ENCODE measurements at places on chromosomes 3 and 15. TPM values are rescaled to one million over a fixed set of nuclear protein-coding genes. Genes with fewer than 3 reads are reported as not detected.
A peak's percentile ranks its signal among the peaks of the same experiment; 100 is the strongest.

DNA sequence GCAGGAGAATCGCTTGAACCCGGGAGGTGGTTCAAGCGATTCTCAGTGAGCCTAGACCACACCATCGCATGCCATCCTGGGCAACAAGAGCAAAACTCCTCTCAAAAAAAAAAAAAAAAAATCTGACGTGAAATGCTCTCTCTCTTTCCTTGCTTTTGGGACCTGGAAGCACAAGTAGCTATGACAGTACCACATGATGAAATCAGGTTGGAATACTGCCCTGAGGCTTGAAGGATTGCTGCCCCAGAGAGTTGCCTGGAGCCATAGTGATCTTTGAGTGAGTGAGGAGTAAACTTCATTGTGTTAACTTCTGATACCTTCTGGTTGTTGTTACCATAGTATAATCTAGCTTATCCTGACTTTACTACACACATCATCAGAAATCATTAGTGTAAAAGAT lies 23.3 kb downstream of the AKAP13 start:
- H3K4me3 ChIP-seq: no peak overlapping the region
- peaks cover 37% of the 10 kb centered on the region for H3K4me1 ChIP-seq

The TTC21A gene
- total RNA-seq: 5.2 TPM

The TGM4 gene
- not detected for total RNA-seq

DNA sequence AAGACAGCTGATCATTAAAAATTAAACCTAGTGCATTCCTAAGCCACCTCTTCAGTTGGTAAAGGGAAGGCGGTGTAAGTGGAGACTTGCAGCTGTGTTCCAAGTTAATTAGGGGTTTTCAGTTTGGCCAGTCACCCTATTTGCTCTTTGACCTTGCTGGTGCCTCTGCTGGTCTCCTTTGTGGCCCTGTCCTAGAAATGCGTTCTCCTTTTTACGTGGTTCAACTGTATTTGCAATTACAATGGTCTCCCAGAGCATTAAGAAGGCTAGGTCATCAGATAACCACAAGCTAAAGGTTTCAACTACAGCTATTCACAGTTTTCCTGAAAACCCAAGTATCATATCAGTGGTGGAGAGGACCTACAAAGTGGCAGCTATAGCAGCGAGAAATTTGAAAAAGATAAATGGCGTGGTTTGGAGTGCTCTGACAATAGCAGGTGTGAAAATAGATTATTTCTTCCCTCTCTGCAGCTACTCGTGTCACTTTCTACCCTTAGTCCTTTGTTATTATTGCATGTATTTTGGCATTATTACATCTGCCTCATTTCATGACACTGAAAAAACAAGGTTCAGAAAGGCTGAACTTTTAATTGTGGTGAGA lies 203.5 kb upstream of the TBC1D5 start:
- H3K36me3 ChIP-seq: no peaks in the 10 kb centered on the region
- no peaks in the 10 kb centered on the region for H3K27me3 ChIP-seq
- no peak for DNase-seq
- H3K4me3 ChIP-seq: no peak overlapping the region
- H3K27ac ChIP-seq: no peak overlapping the region
- H3K4me1 ChIP-seq: no peaks in the 10 kb centered on the region

DNA sequence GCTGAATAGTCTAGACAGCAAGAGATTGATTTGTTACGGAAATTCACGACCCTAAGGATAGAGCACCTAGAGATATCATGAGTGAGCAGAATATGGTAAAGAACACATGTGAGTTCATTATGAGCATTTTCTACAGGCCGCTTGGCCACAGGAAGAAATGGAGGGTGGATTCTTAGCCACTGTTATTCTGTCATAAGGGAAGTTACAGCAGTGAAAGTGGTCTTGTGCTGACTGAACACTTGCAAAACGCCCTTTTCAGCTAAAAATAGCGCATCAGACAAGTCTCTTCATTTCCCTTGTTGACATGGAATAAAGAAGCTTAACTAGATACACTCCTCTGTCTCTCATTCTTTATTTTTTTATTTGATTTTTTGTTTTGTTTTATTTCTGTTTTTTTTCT lies 19.8 kb downstream of the DGKG start:
- no peaks in the 10 kb centered on the region for H3K27me3 ChIP-seq
- H3K36me3 ChIP-seq: no peaks in the 10 kb centered on the region

DNA sequence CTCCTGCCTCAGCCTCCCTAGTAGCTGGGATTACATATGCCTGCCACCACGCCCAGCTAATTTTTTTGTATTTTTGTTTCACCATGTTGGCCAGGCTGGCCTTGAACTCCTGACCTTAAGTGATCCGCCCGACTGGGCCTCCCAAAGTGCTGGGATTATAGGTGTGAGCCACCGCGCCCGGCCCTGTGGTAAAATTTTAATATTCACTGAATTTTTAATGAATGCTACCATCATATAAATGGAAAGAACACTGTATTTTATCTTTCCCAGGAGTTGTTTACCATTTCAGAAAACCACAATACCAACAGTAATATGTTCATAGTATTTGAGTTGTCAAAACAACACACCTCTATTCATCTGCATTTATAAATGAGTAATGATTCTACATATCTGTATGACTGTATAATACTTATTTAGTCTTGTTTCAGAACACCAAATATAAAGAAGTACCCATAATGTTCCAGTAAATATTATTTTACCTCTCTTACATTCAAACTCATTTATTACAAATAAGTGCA lies 16.2 kb upstream of the MAGEF1 start:
- H3K36me3 ChIP-seq: no peaks in the 10 kb centered on the region
- H3K4me3 ChIP-seq: no peak overlapping the region
- no peaks in the 10 kb centered on the region for H3K27me3 ChIP-seq
- H3K27ac ChIP-seq: no peak overlapping the region
- H3K4me1 ChIP-seq: no peaks in the 10 kb centered on the region

GRCh38 chr15:31974855-31975829 lies 55.2 kb upstream of the CHRNA7 start:
- no peak for DNase-seq
- no peak overlapping the region for H3K27ac ChIP-seq
- no peaks in the 10 kb centered on the region for H3K36me3 ChIP-seq
- peak overlapping the region; percentile 8 for H3K4me3 ChIP-seq

DNA sequence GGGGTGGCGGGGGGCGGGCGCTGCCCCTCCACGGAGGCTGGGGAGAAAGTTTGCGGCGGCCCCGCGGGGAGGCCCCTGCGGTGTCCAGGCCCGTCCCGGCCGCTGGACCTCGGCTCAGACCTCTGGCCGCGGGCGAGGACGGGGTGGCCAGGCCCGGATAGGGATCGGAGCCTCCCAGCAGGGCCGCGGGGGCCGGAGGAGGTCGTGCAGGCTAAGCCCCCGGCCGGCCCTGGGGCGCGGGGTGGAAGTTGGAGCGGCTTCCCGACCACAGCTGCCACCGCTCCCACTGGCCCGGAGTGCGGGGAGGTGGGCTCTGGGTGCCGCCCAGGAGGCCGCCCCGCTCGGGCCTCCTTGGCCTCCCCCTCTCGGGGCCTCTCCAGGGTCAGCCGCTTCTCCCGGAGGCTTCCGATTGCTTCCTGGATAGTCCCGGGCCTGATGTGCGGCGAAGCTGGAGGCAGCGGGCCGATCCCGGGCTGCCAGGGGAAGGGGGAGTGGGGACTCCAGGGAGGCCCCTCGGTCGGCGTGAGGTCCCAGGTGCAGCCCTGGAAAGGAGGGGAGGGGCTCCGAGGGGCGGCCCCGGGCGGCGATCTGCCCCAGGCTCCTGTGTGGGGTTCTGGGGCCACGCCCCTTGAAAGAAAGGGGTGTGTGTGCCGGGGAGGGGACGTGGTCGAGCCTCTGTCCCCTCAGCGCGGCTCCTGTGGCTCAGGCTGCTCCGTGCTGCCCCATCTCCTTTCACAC lies 907 bp downstream of the PLXNA1 start:
- H3K27me3 ChIP-seq: peaks cover 4% of the 10 kb centered on the region
- H3K4me1 ChIP-seq: peaks cover 30% of the 10 kb centered on the region
- DNase-seq: peak; percentile 17
- H3K27ac ChIP-seq: no peak overlapping the region
- H3K4me3 ChIP-seq: peak overlapping the region; percentile 62
- H3K36me3 ChIP-seq: peaks cover 2% of the 10 kb centered on the region

DNA sequence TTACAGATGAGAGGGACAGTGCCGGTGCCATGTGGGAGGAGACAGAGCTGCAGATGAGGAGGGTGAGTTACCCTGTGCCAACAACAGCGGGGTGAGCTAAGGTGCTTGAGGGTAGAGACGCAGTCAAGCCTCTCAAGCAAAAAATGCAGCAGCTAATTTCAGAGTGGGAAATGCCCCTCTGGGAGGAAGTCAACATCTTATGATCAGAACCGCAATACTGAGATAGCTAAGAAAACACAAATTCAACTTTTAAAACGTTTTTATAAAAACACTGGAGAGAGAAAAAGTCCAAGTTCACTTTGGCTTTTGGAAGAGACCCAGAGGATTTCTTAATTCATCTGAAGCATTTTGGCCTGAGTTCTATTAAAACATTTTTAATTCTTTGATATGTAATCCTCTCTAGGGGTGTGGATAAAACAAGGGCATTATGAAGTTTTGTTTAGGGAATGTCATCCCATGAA lies 319.2 kb downstream of the SLC9A9 start:
- no peaks in the 10 kb centered on the region for H3K4me1 ChIP-seq
- DNase-seq: peak; percentile 38
- no peaks in the 10 kb centered on the region for H3K36me3 ChIP-seq
- H3K27ac ChIP-seq: no peak overlapping the region

DNA sequence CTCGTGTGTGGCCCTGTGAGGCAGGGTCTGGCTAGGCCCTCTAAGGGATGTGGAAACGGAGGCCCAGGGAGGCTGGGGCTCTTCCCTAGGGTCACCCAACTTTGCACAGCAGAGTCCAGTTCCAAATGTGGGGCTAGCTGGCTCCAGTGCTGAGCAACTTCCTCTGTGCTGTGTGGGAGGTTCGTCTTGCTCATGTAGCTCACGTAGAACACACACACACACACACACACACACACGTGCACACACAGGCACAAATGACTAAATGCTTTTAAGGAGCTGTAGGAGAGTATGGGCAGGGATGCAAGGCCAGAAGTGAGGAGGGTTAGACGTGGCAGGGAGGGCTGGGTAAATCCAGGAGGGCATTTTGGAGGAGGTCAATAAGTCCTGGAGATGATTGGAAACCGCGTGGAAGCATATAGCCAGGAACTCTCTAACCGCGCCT lies 213.8 kb downstream of the RPLP1 start:
- H3K27me3 ChIP-seq: no peaks in the 10 kb centered on the region
- DNase-seq: no peak
- H3K4me3 ChIP-seq: no peak overlapping the region
- peaks cover 51% of the 10 kb centered on the region for H3K4me1 ChIP-seq
